ENCODE measurements at places on chromosomes 6 and 20.

DNA sequence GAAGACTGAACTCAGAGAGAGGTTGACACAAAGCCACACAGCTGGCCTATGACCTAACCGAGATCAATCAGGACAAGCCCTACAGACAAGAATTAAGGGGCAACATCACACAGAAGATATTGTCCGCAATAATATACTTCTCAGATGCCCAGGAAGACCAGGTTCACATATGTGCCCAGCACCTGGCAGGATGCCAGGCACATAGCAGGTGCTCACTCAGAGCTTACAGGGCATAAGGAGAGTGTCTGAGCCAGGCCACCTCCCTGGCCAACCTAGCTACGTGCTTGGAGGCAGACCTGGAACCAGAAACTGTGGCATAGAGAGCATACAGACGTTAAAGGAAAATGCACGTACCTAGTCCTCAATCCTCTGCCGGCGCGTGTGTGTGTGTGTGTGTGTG lies 87.0 kb upstream of the LRFN2 start:
- DNase-seq = peak; percentile 3

DNA sequence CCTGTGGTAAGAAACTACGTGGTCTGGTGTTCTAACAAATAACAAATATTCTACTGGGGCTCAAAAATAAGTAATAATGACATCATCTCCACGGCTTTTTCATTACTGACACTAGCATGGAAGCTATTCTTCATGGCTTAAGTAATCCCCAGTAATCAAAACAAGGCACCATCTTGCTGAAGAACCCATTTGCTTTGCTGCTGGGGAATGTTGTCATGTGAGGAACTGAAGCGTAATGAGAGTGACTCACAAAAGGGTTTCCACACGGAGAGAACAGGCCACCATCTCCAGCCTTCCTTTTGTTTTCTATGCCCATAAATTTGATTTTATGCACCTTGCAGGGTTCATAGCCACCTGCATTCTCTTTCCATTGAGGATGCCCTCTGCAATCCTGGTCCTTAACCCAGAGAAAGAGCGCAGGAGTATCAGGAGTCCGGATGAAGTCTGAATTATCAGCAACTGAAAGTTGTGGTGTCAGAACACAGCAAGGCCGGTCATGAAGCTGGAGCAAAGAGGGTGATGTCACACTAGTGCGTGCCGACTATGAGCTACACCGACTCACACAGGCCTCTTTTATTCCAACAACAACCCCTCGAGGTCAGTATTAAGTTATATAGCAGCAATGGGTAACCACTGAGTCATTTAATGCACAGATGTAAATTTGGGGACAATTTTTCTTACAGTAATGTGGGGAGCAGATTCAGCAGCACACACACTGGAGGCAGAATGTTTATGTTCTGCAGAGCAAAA lies 173.7 kb upstream of the SSTR4 start:
- no peak for DNase-seq

- no peak for DNase-seq
Observed at GRCh38 chr6:112349636-112349934, 2.5 kb downstream of the RFPL4B start.

GRCh38 chr20:17562804-17563305 lies 7.0 kb upstream of the DSTN start:
- DNase-seq = no peak

GRCh38 chr6:73642530-73642929 lies 11.3 kb downstream of the SLC17A5 start:
- DNase-seq = no peak

DNA sequence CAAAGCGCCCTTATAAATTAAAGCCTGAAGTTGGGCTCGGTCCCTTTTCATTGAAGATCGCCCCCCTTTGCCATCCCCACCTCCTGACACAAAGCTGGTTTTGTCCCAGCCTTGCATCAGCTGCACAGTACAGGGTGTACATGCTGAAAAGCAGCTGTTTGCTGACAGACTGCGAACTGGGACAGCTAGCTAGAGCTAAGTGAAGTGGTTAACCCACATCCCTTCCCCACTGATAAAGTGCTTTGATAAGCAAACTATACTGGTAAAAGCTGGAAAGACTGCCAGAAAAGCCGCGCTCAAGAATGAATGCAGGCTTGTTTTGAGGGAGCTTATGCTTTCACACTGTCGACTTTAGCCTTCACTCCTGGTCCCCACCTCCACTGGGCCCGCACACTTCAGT lies 207.3 kb downstream of the GMDS start:
- no peak for DNase-seq

DNA sequence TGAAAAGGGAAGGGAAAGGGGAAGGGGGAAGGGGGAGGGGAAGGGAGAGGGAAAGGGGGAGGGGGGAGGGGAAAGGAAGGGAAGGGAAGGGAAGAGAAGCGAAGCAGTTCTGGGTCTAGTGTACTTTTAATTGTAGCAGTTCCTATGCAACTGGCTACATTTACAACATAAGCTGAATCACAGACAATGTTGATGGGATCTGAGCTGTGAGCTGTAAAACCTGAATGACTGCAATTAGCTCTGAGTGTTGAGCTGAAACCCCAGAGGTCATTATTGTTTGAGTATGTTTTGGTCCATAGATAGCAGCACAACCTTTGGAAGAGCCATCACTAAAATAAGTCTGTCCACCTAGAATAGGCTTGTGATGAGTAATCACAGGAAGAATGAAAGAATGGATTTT lies 7.2 kb upstream of the ABHD12 start:
- no peak for DNase-seq

DNA sequence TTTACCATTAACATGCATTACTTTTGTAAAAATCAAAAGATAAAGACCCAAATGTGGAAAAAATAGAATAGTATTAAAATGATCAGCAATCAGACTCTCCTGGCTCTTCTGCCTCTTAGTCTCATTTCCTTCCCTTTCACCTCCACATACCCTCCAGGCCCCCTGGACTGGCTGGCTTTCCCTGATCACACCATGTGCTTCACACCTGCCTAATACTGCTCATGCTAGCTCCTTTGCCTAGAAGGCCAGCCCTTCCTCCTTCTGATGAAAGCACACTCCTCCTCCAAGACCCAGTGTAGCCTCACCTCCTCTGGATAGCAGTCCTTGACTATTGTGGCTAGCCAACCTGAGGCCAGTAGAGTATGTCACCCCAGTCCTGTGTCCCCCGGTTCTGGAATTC lies 182.0 kb upstream of the HEY2 start:
- DNase-seq = no peak

- no peak for DNase-seq
Observed at GRCh38 chr6:170135461-170135820, 155.4 kb downstream of the DLL1 start.

GRCh38 chr6:3664625-3665041 lies 86.9 kb downstream of the PXDC1 start:
- no peak for DNase-seq

DNA sequence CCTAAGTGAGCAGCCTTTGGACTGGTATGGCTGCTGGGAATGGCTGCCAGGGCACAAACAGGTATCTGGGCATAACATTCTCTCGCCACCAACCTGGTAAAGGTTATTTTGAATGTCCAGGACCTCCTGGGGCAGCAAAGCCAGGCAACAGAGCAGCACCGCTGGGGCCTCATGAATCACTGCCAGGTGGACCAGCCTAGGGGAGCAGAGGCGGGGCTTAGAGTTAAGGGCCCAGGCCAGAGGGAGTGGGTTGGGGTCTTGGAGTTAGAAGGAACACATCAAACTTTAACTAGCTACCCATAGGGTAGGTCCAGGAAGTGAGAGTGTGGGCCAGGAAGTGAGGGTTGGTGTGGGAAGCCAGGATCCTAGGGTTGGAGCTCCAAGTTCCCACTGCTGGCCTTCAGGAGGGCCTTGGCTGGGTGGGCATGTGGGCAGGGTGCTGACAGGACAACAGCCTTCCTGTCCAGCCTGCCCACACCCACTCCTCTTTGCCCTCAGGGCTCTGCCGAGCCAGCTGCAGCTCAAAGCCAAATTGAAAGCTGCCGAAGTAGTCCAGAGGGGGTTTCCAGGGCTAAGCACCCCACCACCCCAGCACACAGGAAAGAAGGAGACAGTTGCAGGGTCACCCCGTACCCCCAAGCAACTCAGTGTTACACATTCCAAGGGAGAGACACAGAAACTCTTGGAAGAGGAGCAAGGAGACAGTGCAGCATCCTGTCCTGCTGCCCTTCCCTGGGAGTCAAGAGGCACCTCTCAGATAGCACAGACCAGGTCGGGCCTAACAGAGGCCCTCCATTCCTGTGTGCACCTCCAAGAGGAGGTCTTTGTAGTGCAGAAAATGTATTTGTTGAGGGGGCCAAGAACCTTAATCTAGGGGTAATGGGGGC lies 2.6 kb downstream of the NFKBIE start:
- no peak for DNase-seq

DNA sequence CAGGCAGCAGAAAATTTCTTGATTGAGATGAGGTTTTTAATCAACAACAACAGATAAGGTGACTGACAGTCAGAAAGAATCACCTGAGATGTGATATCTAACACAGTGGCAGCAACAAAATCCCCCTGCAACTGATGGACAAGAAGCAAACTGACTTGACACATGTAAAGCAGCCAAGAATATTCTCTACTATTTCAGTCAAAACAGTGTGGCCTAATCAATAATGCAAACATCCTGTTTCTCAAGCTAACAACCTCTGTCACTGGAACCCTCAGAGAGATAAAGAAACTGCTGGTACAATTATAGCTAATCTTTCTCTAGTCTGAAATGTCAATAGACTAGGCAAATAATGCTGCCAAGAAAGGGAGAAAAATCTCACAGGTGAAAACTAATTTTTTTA lies 4.6 kb upstream of the CGA start:
- no peak for DNase-seq

DNA sequence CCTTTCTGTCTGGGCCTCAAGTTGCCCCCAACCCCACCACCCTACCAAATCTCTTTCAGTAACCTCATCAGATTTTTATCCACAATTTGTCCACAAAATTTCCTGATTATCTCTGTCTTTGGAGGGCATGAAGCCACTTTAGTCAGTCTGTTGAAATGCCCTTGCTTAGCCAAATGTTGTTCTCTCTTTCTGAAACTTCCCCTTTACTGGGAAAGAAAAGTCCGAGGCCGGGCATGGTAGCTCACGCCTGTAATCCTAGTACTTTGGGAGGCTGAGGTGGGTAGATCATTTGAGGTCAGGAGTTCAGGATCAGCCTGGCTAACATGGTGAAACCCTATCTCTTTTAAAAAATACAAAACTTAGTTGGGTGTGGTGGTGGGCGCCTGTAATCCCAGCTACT lies 33.8 kb downstream of the TOMM6 start:
- no peak for DNase-seq

- no peak for DNase-seq
Observed at GRCh38 chr6:20948556-20948955, 414.3 kb downstream of the CDKAL1 start.

DNA sequence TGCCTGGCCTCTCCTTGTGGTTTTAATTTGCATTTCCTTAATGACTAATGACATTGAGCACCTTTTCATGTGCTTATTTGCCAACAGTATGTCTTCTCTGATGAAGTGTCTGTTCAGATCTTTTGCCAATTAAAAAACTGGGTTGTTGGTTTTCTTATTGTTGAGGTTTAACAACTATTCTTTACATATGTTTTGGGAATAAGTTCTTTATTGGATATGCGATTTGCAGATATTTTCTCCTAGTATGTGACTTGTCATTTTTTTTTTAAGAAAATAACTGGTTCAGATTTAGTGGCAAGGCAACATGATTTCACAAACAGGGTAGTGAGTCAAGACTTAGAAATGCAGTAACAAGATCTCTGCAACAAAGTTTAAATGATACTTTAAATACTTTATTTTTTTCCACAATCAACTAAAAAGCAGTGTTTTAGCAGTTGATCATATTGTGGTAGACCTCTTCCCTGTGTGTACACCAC lies 67.8 kb downstream of the TIAM2 start:
- DNase-seq = no peak

DNA sequence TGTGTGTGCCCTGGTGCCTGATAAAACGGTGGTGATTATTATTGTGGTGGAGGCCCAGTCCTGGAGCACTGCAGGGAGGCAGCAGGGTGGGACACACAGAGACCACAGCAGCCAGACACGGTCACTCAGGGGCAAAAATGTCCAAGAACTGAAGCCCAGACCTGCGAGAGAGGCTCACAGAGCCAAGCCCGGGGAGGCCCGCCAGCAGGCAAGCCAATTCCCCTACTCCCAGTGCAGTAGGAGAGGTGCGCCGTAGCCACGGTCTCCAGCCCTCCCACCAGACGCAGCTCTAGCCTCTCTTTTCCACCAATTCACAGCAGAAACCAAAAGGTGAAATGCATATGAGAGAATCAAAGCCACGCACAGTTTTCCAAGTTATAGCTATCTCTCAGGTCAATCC lies 179.4 kb upstream of the TAB2 start:
- no peak for DNase-seq

DNA sequence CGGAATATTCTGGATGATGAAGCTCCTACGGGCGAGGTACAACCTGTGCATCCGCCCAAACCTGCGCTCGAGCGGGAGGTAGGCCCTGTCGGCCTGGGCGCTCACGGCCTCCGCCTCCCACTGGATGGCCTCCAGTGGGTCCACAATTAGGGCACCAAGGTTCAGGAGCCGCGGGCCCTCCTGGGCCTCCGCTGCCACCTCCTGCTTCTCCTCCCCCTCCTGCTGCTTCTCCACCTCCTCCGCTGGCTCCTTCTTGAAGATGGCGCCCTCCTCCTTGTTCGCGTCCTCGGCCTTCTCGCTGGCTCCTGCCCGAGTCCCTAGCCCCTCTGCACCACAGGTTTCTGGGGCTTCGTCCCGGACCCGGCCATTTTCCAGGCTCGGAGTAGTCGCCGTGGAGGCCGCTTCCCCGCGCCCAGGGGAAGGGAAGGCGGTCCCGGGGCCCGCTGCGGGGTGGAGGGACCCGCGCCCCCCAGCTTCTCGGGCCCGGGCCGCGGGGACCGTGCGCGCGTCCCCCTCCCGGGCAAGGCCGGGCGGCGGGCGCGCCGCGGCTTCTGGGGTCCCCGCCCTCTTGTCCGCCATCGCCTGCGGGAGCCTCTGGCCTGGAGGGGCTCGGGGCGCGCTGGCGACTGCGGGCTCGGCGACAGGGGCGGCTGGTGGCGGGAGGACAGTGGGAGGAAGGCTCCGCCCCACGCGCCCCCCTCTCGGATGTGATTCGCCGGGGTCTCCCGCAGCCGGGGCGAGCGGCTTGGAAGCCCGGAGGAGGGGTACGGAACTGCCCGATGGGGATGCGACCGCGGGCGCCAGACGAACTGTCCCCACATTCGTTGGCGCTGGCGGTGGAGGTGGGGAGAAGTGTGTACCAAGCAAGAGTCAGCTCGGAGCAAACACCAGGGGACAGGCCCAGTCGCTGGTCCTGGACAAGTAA lies 17.6 kb downstream of the PLAGL2 start:
- peak; percentile 73 for DNase-seq

DNA sequence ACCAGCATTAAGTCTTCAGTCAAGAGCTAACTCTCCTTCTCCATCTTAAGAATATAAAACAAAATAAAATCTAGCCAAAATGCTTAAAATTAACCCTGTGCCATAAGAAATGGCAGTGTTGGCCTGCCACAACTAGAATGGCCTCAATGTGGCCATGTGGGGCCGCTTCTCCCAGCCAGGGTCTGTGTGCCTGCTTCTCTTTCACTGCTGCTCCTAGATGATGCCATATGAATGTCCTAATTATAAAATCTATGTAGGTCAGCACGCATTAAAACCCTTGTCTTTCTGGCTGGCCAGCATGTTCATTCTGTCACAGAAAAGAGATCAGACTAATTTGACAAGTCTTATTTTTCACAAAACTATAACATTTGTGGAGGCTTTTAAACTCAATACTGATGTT lies 102.6 kb downstream of the C6orf118 start:
- DNase-seq = no peak

- DNase-seq = no peak
Observed at GRCh38 chr6:1839361-1839760, 229.6 kb downstream of the FOXC1 start.

All from NCI-H1105 treated with DMSO at 0.1 percent for 48 hours (cell line).